ENCODE measurements at places on chromosomes 5 and 9.

- DNase-seq: no peak
Observed at GRCh38 chr5:110899566-110900412, 161.0 kb downstream of the SLC25A46 start.

- no peak for DNase-seq
Observed at GRCh38 chr5:38809388-38810359, 36.1 kb upstream of the OSMR start.

DNA sequence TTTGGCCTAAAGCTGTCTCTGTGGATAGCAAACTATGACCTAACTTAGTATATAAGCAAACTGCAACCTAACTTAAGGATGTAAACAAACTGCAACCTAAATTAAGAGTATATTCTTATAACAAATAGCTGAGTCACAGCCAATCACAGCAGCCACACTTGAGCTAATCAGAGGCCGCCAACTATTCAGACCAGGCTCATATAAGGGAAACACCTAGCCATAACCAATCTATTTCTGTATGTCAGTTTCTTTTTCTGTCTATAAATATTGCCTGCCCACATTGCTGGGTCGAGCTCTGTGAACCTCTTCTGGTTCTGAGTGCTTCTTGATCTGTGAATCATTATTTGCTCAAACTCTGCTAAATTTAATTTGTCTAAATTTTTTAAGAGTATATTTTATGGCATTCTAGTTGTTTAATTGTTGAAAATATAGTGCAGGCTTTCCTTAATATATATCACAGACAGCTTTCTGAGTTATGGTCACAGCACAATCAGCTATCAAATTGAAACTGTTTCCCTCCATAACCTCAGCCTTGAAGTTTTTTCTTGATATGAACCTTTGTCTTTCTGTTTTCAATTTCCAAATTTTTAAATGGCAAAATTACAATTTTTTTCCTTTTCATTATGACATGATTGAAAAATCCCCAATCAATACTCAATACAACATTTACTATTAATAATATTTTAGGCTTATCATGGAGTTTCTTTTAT is 327.1 kb upstream of the NUDT12 start:
- DNase-seq: no peak

DNA sequence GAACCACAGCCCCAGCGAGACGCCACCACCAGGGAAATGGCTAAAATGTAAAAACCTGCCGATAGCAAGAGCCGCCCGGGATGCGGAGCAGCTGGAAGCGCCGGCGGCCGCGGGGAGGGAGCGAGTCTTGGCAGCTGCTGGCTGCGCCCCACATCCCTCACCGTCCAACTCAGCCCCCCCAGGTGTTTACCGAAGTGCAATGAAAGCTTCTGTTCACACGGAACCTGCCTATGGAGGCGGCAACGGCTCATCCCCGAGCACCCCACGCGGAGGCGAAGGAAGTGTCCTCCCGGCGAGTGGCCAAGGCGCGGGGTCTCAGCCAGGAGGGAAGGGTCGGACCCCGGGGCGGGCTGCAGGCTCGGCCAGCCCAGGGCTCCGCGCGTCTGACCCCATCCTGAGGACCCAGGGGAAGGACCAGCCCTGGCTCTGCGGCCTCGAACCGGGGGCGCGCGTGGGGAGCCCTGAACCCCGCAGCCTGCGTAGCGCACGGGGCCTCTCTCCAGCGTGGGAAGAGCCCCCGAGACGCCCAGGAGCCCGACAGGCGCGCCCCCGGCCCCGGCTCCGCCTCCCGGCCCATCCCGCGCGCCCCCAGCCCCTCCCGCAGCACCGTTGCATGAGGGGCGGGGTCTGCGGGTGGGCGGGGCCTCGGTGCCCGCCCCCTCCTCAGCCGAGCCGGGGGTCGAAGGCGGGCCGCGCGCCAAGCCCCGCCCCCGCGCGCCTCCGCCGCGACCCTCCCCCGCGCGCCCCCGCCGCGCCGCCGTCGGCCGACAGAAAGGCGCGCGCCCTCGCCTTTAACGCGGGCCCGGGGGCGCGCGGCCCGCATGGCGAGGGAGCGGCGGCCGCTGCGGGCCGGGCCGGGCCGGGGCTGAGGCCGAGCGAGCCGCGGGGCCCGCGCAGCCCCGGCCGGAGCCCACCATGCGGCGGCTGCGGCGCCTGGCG is at the start of gene DIPK1B:
TSS of gene DIPK1B (plus strand) at position 822 of the 939 bp plus-strand sequence. CDS start at position 916, 94 bp downstream.
- no peak for DNase-seq

- no peak for DNase-seq
Observed at GRCh38 chr5:57754616-57755015, 272.0 kb upstream of the ACTBL2 start.

- no peak for DNase-seq
Observed at GRCh38 chr5:155128786-155129512, 115.4 kb downstream of the KIF4B start.

- DNase-seq: no peak
Observed at GRCh38 chr9:14437354-14438231, 123.7 kb upstream of the NFIB start.

GRCh38 chr5:91534332-91534731 is 151.2 kb upstream of the ARRDC3 start:
- DNase-seq: no peak

- DNase-seq: no peak
Observed at GRCh38 chr5:26761045-26761444, 277.3 kb downstream of the CDH9 start.

- DNase-seq: no peak
Observed at GRCh38 chr9:2127486-2127885, 112.3 kb downstream of the SMARCA2 start.

GRCh38 chr5:65699338-65699737 is 22.6 kb downstream of the SGTB start:
- DNase-seq: no peak

- DNase-seq: no peak
Observed at GRCh38 chr5:158819840-158820620, 279.7 kb downstream of the EBF1 start.

DNA sequence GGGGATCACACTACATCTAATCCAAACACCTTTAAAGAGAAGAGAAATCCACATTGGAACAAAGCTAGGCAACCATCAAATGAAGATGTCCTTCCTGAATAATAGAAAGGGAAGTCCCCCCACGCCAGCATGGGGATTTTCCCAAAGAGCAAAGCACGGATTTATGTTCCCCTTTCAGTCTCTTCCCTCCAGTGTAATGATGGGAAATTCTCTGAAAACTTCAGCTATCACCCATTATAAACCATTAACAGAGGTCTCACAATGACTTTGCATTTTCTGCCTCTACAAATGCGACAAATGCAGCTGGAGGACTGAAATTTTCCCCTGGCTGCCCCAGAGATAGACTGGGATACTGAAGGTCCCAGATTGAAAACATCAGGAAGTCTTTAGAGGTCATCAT is 368.7 kb downstream of the EFNA5 start:
- DNase-seq: no peak

DNA sequence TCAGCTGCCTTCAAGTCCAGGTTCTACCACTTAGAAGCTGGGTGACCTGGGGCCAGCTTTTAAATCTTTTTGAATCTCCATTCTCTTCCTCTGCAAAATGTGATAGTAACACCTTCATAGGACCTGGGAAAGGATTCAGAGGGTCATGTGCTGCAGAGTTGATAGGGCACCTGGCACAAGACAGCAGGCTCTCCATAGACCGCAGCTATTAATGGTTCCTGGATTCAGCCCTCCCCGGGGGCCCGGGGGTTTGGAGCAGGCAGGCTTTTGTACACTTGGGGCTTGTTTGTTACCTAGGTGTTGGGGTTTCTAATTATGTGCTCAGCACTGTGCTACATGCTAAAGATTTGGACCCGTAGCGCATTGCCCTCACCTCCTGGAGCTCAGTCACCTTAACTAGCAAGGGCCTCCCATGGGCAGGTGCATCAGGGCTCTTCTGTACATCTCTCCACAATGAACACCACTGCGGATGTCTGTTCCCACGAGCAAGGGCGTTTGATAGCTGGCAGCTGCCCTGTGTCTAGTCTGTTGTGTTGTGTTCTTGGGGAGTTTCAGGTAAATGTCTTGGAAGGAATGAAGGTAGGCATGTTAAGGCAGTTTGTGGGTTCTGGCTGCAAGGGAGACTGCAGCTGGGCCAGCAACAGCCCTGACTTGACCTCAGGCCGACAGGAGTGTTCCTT is 12.1 kb downstream of the PRRC2B start:
- DNase-seq: no peak

All from activated CD8-positive, alpha-beta memory T cell treated with anti-CD3 and anti-CD28 coated beads for 1 hour (primary cell).